ENCODE measurements at places on chromosomes 5 and 9.
A peak's percentile ranks its signal among the peaks of the same experiment; 100 is the strongest.

DNA sequence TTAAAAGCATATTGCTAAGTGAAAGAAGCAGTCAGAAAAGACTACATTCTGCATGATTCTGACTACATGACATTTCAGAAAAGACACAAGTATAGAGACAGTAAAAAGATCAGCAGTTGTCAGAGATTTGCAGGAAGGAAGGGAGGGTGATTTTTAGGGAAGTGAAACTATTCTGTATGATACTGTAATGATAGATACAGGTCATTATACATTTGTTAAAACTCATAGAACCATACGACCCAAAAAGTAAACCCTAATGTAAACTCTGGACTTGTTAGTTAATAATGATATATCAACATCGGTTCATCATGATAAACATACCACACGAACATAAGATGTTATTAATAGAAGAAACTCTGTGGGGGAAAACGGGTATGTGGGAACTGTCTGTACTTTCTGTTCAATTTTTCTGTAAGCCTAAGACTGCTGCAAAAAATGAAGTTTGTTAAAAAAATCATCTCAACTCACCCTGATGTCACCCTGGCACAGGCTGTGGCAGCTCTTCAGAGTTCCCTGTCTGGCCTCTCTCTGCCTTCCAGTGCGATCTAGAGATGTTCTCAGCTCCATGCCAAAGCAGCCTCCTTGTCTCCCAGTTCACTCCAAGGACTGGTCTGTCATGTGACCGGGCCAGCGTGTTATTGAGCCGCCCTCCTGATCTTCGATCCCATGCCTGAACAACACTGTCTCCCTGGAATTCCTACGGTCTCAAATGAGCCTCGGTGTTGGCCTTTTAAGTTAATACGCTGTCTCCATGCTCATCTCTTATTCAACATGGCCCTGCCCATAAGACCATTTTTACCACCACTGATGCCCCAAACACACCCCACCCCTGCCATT is 35.4 kb downstream of the PRLR start:
- DNase-seq, result no peak

DNA sequence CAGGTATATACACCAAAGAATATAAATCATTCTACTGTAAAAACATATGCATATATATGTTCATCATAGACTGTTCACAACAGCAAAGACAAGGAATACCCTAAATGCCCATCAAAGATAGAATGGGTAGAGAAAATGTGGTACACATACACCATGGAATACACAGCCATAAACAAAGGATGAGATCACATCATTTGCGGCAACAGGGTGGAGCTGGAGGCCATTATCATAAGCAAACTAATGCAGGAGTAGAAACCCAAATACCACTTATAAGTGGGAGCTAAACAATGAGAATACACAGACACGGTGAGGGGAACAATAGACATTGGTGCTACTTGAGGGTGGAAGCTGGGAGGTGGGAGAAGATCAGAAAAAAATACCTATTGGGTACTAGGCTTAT is 117.6 kb downstream of the COX7C start:
- no peak for DNase-seq

- DNase-seq, result no peak
These were observed 2.6 kb downstream of the EXOC3 start for GRCh38 chr5:445591-445990.

DNA sequence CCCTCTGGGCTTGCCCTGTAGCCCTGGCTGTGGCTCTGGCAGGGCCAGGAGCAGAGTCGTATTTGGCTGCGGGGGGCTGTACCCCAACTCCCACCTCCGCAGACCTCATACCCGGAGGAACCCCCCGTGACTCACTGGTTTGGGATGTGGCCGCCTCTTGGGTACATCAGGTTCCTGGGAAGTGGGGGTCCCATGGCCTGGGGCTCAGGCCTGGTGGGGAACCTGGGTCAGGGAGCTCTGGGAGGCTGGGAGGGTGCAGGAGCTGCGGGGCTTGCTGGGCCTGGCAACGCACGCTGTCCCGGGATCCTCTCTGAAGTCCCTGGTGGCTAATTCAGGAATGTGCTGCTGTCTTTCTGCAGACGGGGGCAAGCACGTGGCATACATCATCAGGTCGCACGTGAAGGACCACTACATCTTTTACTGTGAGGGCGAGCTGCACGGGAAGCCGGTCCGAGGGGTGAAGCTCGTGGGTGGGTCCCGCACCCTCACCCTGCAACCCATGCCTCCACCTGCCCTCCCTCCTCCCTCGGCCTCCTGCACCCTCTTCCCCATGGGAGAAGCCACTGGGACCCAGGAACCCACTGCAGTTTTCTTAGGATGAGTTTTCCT is 2.4 kb downstream of the LCN1 start:
- DNase-seq, result no peak

GRCh38 chr5:158268286-158268685 is 409.3 kb upstream of the CLINT1 start:
- DNase-seq, result no peak

DNA sequence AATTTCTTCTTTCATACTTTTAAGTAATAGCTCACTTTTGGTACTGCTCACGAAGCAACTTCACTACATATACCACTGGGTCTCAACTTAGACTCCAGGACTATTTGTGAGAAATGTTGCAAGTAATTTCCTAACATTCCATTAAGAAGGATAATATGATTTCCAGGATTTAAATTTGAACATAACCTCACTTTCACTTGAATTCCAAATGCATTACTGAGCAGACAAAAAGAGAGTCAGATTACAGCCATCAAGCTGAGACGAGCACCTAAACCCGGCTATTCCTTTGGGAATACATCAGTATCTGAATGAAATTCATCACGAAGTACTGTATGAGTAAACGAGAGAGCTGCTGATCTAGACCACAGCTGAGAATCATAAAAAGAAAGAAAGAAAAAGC is 47.3 kb downstream of the LIFR start:
- DNase-seq, result no peak

- no peak for DNase-seq
These were observed 38.7 kb downstream of the LARP1 start for GRCh38 chr5:154793599-154794524.

DNA sequence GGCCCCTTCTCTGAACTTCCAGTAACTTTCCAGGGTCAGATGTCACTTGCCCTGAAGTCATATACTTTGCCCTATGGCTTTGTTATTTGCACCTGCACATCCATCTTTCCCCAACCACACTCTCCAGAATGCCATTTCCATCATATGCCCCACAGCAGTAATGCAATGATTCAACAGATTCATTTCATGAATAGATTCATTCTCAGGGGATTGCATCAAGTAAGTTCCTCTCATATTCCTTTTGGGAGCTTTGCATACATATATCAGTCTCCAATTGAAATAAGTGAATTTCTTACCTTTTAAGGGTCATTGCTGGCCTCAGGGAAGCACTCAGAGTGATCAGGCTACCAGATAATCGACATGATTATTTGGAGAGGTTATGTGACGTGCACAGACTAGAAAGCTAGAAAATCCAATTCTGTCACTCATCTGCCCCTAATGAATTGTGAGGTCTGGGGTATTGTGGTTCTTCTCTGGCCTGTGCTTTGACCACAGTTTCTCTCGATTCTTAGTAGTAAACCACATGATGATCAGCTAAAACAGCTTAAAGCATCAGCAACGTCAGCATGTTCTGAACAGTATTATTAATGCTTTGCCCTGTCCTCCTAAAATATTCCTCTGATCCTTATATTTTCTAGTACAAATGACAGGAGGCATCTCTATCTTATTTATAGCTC is 179.9 kb downstream of the ATPSCKMT start:
- no peak for DNase-seq

- DNase-seq, result no peak
These were observed 516.0 kb downstream of the CETN3 start for GRCh38 chr5:89893546-89893945.

GRCh38 chr9:70218767-70219166 is 40.0 kb upstream of the SMC5 start:
- no peak for DNase-seq

GRCh38 chr9:99239341-99240060 is 17.4 kb downstream of the SEC61B start:
- no peak for DNase-seq

- DNase-seq, result no peak
These were observed 11.6 kb upstream of the ITGA1 start for GRCh38 chr5:52776116-52776515.

GRCh38 chr5:54360089-54360488 is 49.7 kb upstream of the ARL15 start:
- DNase-seq, result no peak

GRCh38 chr5:56247592-56247991 is 14.5 kb upstream of the ANKRD55 start:
- no peak for DNase-seq

DNA sequence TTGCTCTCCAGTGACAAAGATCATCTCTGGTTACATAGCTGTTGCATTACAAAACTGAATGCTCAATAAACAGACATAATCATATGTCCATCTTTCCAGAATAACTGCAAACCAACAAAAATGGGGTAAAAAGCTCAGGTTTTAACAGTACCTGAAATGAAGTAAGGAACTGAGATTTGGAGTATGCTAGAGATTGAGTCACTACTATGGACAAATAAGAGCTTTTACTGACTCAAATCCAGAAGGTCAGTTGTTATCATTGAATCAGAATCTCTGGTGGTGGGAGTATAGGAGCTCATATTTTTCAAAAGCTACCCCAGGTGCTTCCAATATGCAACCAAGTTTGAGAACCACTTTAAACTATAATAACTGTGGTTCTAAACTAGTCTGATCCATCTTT is 4.1 kb upstream of the RAPGEF6 start:
- DNase-seq, result no peak

- no peak for DNase-seq
These were observed 87.3 kb upstream of the SLC44A1 start for GRCh38 chr9:105157171-105157583.

DNA sequence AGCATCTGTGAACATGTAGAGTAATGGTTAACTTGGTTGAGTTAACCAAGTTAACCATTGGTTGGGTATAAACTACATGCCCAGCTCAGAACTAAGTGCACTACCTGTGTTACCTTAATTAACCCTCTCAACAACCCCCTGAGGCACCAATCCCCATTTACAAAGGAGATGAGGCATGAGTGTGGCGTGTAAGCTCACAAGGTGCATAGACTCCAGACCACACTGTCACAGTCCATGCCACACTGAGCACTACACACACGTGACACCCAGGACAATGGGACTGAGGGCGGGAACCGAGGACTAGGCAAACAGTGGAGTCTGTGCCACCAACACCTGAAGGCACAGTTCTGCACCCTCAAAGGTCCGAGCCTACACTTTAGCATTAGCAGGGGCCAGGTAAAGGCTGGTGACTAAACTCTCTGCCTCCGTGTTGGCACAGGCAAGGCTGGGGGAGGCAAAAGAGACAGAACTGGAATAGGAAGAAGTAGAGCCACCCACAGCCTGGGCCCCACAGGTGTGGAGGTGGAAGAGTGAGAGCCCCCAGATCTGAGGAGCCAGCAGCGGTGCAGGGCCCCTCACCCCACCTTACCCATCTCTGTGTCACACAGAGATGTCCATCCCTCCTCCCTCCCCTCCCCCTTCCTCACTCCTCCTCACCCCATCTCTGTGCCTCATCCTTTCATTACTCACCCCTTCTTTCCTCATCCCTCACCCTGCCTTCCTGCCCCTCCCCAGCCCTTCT is 2.2 kb upstream of the DNAJB5 start:
- peak; percentile 55 for DNase-seq

DNA sequence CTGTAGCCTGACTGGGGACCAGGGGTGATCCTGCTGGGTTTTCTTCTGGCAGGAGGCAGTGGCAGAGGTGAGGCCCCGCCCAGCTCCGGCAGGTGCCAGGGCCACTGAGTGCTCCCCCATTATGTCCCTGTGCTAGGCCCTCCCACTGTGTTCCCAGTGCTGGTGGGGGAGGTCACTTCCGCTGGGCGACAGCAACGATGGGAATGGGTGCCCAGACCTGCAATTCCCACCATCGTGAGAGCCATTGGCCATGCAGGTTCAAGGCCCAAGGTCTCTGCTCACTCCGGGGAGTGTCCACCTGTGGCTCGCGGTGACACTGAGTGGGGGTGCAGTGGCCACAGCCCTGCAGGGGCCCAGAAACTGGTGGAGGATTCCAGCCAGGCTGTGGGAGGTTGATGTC is 98.6 kb downstream of the RXRA start:
- no peak for DNase-seq

DNA sequence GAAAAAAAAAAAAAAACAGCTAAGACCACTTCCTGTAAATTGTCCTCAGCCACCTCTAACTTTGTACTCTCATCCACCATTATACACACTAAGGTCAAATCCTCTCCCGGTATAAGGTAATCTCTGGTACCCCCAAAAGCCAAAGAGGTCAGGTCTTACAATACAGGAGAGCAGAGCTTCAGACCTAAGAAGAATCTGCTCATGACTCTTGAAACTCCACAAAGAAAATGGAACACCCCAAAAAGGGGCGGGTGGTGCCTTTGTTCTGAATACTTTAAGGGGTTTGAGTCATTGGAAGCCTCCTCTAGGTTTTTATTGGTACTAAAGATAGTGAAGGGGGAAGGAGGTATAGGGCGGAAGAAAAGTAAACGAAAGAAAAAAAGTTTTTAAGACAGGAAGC is 69.8 kb downstream of the COL15A1 start:
- DNase-seq, result no peak

DNA sequence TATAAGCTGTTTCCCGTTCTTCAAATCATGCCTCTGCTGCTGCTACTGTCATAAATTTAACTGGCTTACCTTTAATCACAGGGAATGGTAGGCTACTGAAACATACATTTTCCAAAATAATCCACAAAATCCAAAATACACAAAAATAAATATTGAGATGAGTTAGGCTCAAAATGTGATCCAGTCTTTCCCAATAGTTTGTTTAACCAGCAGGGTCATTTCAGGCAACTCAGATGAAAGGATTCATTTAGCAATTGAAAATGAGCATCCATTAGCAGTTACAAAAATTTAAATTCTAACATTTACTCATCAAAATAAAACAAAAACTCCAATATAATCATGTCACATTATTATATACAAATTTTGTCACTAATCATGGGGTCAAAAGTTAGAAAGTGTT is 1015.6 kb upstream of the DMAC1 start:
- DNase-seq, result no peak

GRCh38 chr9:125888211-125888610 is 141.0 kb downstream of the PBX3 start:
- DNase-seq, result no peak

GRCh38 chr5:82167372-82167935 is 110.7 kb downstream of the RPS23 start:
- no peak for DNase-seq

DNA sequence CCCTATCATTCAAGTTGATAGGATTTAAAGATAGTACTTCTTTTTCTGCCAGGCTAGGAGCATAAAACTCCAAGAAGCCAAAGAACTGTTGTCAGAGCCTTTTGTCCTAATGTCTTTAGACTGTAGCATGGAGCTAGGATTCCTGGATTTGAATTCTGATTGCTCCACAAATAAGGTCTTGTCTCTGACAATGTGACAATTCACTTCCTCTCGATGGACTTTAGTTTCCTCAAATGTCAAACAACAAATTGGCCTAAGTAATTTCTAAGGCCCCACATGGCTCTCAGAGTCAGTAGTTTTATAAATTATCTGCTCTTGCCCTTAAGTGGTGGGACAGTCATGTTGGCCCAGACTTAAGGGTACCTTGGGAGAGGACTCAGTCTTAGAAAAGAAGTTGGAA is 36.7 kb downstream of the RFK start:
- DNase-seq, result no peak

All from stimulated activated CD4-positive, alpha-beta T cell treated with anti-CD3 and anti-CD28 coated beads, Interleukin-4, amount 100 ng/mL, for 4 hours (primary cell).